Left colon (tissue), 2 donors: ENCODE measurements at places on chromosomes 1 and 21.

DNA sequence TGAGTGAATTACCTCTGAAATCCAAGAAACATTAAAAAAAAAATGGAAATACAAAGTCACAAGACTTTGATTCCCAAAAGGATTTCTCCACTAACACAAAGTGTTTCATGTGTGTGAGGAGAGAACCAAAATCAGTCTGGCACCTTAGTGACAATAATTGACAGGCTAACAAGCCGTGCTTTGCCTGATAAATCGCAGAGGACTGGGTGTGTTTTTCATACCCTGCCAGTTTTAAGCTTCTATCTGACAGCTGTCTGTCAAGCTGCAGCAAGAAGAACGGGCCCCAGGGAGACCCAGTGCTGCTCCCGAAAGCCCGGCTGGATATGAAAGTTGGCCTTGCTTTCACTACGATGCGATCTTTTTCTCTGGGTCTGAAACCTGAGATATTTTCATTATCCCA, 101.6 kb upstream of the KCNK2 start:
- no peak for DNase-seq

- DNase-seq = no peak
Measured at GRCh38 chr1:57380923-57381322, 42.9 kb downstream of the DAB1 start.

DNA sequence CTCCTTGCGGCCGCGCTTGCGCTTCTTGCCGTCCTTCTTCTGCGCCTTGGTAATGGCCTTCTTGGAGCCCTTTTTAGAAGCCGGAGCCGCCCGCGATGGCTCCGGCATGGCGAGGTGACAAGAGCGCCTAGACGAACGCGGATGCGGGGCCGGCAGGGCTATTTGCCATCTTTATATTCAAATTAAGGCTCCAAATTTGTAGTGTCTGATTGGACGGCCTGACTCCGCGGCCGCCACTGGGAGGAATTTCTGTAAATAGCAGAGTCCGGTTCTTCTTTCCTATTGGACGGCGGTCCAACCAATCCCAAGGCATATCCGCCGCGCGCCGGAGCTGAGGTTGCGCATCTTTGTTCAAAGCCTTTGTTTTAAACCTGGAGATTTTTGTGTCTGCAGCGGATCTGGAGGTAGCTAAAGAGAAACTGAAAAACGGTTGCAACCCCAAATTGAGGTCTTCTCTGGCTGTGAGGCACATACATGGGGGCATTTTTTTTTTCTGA, 22.6 kb upstream of the RNF187 start:
- peak; percentile 64 for DNase-seq

- no peak for DNase-seq
Measured at GRCh38 chr1:88763649-88764406, 79.8 kb downstream of the PKN2 start.

DNA sequence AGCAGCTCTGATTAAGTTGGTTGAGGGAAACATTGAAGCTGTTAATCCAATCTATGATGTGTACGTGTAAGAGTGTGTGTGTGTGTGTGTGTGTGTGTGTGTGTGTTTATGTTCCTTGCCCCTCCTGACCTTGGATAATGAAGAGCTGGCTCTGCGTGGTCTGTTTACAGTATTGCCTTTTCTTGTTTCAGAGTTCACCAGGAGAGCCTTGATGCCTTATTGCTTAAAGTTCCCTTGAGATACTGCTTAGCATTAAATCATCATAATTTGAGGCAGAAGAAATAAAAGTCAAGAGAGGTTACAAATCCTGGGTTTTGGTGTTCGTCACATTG, 36.4 kb downstream of the CAPN8 start:
- DNase-seq = no peak

- DNase-seq = no peak
Measured at GRCh38 chr1:185674201-185674600, 60.0 kb upstream of the HMCN1 start.

GRCh38 chr1:15916916-15917315, 59.0 kb downstream of the ZBTB17 start:
- no peak for DNase-seq

DNA sequence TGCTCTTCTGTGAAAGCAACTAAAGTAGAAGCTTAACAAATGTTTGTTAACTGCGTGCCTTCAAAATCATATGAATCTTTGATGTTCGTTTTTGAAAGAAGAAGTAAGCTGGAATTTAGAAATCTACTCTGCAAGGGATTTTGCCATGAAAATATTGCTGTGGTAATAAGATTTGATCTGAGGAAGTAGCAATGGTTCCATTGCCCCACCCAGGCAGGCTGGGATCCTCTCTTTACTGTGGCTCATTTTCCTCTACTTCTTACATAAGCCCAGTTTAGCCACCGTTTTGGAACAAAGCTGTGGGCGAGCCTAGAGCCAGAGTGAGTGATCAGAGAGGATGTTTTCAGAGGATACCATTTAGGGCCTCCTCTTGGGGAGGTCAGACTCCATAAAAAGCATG, 20.3 kb upstream of the PTGFRN start:
- DNase-seq = no peak

- DNase-seq = no peak
Measured at GRCh38 chr1:162342452-162342983, 34.1 kb downstream of the SPATA46 start.

GRCh38 chr1:119774746-119775490, 6.2 kb upstream of the HMGCS2 start:
- DNase-seq = peak; percentile 64

DNA sequence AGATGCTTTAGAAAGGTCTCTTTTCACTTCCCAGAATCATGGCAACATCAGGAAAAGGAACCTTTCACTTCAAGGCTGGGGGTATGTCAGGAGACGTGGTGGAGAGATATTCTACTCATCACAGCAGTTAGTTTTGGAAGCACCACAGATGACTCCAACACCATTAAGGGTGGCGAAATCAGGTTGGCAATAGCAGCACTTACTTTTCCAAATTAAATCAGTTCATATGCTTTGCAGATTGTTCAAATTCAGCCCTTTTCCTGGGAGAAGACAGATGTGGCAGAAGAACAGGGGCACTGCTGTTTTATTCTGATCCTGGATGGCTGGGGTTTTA, 79.0 kb downstream of the RUNX1 start:
- no peak for DNase-seq

- no peak for DNase-seq
Measured at GRCh38 chr1:3904843-3905185, 4.7 kb upstream of the C1orf174 start.

DNA sequence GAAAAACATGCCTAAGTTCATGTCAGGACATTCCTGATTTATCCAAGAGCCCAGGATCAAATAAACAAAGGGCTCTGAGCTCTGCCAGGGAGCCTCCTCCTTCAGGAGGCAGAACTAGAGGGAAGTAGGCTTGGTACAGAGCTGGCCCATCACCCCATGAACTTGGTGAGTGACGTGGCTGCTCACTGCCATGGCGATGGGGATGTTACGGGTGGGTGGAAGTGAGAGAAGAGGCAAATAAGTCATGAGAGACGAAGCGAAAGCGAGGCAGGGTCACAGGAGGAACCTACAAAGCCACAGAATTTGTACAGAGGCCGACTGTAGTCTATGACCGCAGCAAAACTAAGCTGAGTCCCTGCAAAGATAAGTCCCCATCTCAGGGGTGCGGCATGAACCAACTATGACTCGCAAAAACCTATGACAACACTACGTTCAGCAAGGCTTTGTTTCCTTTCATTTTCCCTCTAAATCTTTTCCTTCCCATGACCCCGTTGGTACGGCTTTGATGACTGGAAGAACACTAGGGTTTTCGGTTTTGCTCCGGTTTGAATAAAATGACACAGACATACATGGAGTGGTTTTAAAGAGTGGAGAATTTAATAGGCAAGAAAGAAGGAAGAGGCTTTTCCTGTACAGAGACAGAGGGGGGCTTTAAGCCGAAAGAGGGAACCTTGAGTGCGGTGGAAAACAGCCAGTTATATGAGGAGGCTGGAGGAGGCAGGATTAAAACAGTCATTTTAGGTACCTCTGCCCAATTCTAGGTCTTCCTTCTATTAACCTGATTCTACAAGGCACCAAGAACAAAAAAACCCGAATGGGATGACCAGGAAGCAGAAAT, 74.1 kb downstream of the CD46 start:
- DNase-seq = peak; percentile 74

GRCh38 chr1:12554521-12555305, 63.3 kb downstream of the DHRS3 start:
- DNase-seq = no peak

DNA sequence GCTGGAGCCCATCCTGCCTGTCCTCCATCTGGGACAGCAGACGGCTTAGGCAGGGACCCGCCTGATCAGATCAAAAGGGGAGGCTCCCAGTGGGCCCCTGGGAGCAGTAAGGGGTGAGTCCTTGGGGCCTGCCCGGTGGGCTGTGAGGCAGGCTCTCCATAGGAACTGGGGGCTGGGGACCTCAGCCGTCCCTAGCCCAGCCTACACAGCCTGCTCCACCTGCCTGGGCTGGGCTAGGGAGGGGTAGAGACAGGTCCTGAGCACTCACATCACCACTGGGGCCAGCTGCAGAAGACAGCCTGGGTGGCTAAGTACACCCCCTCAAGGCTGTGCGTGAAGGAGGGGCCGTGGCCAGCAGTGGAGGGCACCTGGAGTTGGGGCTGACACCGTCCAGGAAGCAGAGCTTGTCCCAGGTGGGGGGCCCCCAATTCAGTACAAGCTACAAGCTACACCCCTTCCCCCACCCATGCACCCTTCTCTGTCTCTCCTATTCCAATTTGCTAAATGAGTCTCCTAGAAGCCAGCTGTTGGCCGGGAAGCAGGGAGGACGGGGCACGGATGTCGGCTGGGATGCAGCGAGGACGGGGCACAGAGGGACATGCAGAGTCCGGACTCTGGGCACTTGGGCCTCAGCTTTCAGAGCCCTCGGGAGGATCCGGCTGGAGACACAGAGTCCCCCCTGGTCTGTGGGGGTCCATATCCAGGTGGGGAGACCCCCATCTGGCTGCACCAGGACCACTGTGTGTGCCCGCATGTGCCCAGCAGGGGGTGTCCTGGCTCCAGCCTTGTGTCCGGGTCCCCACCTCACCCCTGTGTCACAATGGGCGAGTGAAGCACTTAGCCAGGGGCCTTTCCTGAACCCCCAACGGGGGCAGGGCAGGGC, 1.7 kb downstream of the ISG15 start:
- DNase-seq = peak; percentile 38

GRCh38 chr21:28799926-28800325, 192.8 kb downstream of the LTN1 start:
- no peak for DNase-seq

- no peak for DNase-seq
Measured at GRCh38 chr1:8020032-8020431, 6.1 kb downstream of the ERRFI1 start.

- DNase-seq = no peak
Measured at GRCh38 chr1:195481293-195481692, 1126.9 kb downstream of the KCNT2 start.

- DNase-seq = no peak
Measured at GRCh38 chr1:42043182-42043581, 110.0 kb upstream of the GUCA2B start.

DNA sequence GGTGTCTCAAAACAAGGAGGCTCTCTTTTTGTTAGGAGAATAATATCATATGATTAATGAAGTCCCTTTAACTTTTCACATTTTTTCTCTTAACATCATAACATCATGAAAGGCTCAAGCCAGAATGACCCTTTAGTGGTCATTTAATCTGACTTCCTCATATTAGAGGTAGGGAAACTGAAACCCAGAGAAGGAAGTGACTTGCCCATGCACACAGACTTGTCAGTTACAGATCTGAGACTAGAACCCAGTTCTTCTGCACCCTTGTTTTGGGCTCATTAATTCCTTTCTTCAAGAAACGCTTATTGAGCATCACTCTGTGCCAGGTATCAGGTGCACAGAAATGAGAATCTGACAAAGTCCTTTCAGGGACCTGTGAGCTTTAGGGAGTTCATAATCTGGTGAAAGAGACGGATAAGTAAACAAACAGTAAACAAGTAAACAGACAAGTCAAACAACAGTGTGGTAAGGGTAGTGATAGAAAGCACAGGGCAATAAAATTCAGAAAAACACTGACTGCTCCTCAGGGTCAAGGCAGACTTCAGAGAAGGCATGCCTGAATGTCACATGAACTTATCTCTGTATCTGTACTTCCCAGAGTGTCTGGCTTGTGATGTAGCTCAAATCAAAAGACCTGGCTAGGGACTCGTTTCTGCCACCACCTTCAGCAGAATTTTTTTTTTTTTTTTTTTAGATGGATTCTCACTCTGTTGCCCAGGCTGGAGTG, 38.3 kb upstream of the OSBPL9 start:
- no peak for DNase-seq

DNA sequence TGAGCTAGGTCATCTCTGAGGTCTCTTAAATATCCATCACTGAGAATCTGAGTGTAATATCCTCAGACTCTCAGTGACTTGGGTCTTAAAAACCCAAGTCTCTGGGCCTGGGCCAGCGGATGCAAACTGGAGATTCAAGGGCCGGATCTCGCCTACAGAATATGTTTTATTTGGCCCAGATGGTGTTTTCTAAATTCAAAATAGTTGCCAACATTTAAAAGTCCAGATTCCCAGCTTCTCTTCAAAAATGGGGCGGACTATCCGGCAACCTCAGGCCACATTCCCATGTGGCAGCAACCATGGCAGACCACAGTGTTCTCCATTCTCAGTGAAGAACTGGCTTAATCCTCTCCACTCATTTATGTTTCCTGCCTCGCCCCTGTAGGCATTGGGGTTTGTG, 12.7 kb upstream of the HEYL start:
- DNase-seq = no peak

- DNase-seq = no peak
Measured at GRCh38 chr1:91751275-91751674, 134.7 kb downstream of the TGFBR3 start.

- DNase-seq = no peak
Measured at GRCh38 chr21:44255511-44255981, 6.2 kb downstream of the DNMT3L start.

GRCh38 chr1:65289449-65289848, 19.9 kb upstream of the DNAJC6 start:
- DNase-seq = no peak

DNA sequence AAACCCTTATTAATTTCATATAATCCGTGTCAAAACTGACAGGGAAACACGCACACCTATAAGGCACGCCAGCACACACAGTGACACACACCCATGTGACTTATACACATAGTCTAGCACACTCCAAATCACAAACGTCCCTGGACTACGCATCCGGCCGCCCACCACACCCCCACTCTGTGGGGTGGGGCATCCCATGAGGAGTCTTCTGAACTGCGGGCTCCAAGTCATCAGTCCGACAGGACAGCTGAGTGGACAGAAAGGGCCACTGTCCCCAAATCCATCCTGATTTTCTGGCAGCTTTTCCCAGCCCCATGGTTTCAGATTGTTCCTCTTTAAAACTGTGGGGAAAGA, 829 bp downstream of the PEA15 start:
- DNase-seq = peak; percentile 47

DNA sequence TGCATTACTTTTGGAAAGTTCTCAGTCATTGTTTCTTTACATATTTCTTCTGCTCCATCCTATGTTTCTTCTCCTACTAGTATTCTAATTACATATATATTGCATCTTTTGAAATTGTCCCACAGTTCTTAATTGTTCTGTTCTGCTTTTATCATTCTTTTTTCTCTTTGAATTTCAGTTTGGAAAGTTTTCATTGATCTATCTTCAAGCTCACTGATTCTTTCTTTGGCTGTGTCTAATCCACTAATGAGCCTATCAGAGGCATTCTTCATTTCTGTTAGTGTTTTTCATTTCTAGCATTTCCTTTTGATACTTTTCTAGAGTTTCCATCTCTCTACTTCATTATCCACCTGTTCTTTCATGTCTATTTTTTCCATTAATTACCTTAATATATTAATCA, 159.0 kb upstream of the KCNJ15 start:
- no peak for DNase-seq
